NCI-H1092 (cell line): ENCODE measurements at places on chromosomes 6 and 20.

- DNase-seq, result no peak
Measured at GRCh38 chr6:160798625-160799024, 96.6 kb downstream of the PLG start.

DNA sequence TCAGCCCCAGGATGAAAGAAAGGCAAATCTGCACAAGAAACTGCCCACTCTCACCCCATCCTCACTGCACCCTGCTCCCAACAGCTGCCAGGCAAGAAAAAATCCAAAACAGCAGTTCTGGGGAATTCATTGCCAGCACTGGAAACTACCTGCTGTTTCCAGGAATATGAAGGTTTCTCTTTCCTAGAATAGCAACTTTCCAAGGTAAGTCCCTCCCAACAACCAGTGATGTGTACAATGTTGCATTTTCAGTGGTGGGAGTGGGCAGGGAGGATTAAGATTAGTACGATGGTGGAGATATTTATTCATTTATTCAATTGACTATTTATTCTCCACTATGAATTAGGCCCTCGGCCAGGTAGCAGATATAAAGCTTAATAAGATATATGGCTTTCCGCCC lies 10.2 kb upstream of the HLA-DOB start:
- DNase-seq, result no peak

GRCh38 chr6:15526212-15526701 lies 136.6 kb downstream of the DTNBP1 start:
- DNase-seq, result no peak

DNA sequence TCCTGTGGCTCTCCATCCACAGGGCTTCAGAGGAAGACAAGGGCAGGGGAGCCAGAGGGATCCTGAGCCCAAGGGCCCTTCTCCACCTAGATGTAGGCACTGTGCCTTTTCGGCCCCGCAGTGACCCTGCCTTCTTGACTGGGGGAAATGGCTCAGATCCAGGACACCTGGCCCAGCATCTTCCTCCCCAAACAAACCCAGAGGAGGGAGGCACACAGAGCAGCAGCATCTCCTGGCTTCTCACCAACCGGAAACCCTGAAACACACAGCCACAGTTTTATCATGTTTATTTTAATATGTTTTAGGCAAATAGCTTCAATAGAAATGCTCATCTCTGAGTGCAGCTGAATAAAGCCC lies 84.5 kb upstream of the LRFN2 start:
- DNase-seq, result peak; percentile 79

DNA sequence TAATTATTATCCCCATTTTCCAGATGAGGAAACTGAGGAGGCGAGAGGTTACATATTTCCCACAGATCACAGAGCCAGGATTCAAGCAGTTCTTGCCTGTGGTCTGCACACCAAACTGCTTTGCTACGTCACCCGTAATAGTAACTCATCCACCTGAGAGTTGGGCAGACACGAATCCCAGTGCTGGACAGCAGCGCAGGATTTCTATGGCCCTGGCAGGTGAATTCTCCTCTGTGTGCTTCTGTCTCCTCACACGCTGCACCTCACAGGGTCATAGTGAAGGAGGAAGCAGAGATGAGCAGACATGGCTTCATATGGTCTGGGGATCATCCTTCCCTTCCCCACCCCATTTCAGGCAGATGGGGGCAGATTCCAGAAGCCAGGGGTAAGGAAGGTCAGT lies 127.0 kb upstream of the LRFN2 start:
- DNase-seq, result no peak

- DNase-seq, result no peak
Measured at GRCh38 chr6:16524380-16524707, 236.9 kb downstream of the ATXN1 start.

DNA sequence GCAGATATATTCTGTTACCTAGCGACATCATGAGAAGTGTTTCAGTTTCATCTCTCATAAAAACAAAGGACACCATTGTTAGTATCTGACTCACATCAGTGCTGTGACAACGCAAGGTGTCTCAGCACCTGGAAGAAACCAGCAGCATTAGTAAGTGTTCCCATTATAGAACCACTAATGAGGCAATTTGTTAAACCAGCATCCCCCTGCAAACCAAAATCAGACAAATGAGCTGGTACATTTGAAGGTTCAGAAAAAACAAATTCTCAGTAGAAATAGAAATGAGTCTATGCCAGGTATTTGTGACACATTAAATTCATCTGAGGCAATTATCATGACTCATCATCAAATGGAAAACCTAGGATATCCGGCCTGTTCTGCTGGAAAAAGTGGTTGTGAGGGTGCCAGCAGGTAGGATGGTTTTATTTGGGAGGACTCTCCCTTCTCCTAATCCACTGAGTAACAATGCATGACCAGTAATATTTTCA lies 151.7 kb downstream of the TMEM200A start:
- DNase-seq, result no peak

- DNase-seq, result no peak
Measured at GRCh38 chr6:161333410-161333809, 59.5 kb upstream of the AGPAT4 start.

DNA sequence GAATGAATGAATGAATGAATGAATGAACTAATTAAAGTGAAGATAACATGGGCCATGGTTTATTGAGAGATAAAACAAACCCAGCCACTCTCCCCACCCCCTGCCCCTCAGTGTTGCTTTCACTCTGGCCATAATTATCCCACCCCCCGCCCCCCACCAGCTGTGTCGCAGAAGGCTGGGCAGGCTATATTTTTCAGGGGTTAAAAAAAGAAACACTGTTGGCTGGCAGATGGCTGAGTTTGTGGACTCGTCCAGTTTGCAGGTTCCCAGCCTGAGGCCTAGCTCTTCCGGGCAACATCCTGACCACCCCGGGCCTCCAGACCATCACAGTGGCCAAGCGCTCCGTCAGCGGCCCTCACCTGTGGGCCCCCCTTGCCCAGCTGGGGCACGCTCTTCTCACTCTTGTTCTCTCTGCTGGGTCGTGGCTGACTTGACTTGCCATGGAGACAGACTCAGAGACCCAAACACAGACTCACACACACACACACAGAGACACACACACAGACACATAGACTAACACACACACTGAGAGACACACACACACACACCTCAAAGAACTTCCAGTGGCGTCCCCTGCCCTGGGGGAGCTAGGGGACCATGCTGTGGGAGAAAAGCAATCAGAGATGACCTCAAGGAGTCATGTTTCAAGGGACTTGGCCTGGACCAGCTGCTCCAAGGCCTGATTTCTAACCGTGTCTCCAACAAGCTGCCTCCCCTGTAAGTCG lies 2.2 kb upstream of the GRM4 start:
- no peak for DNase-seq

DNA sequence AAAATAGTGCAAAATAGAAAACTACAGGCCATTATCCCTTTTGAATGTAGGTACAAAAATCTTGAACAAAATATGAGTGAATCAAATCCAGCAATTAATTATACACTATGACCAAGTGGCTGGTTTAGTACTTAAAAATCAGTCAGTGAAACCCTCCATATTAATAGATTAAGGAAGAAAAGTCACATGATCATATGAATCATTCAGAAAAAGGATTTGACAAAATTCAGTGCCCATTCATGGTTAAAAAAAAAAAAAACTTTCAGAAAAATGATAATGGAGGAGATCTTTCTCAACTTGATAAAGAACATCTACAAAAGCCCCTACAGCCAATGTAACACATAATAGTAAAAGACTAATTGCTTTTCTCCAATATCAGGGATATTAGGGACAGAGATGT lies 75.0 kb downstream of the FAM120B start:
- DNase-seq, result no peak

GRCh38 chr6:6494677-6495076 lies 93.8 kb upstream of the LY86 start:
- no peak for DNase-seq

GRCh38 chr20:50120935-50121693 lies 8.2 kb upstream of the UBE2V1 start:
- DNase-seq, result no peak

GRCh38 chr6:31541059-31541657 lies 645 bp downstream of the DDX39B start:
- no peak for DNase-seq

- DNase-seq, result no peak
Measured at GRCh38 chr6:8683204-8683603, 247.9 kb upstream of the SLC35B3 start.

- DNase-seq, result no peak
Measured at GRCh38 chr6:162219266-162219665, 508.3 kb downstream of the PRKN start.

DNA sequence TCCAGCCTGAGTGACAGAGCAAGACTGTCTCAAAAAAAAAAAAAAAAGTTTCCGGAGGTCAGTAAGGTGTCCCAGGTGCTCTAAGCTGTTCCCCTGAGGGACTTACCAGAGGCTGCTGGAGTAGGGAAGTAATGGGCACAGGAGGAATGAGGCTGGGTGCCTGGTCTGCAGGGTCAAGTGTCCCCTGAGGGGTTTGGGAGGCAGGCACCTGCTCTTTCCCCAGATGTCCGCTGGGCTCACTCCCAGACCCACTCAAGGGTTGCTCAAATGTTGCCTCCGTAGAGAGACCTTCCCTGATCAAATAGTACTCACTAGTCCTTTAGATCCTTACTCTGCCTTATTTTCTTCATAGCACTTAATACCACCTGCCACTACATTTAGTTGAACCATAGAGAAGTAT lies 5.4 kb upstream of the MAPK13 start:
- no peak for DNase-seq

GRCh38 chr20:36331209-36331608 lies 25.1 kb downstream of the DLGAP4 start:
- DNase-seq, result no peak
